ENCODE measurements at places on chromosomes 16 and 17. TPM values are rescaled to one million over a fixed set of nuclear protein-coding genes. Genes with fewer than 3 reads are reported as not detected.
A peak's percentile ranks its signal among the peaks of the same experiment; 100 is the strongest.

Gene EIF3CL
- 3.3 TPM for total RNA-seq

Gene RAB37
- 2.0 TPM for total RNA-seq

Gene KRTAP2-3
- total RNA-seq: not detected

Gene ADAD2
- total RNA-seq: not detected

Gene SLC52A1
- total RNA-seq: not detected

Gene OTOA
- not detected for total RNA-seq

Gene CNTNAP4
- total RNA-seq: not detected

Gene FBXO39
- total RNA-seq: not detected

Gene XYLT2
- total RNA-seq: 13.9 TPM

Gene NUPR1
- total RNA-seq: 26.2 TPM

Gene CD300LF
- 0.20 TPM for total RNA-seq

Gene PRAC2
- not detected for total RNA-seq

Gene TEX14
- not detected for total RNA-seq

- DNase-seq: peak; percentile 91
These were observed 561 bp downstream of the ZNF423 start for GRCh38 chr16:49855280-49855821.

- no peak for DNase-seq
These were observed 194.9 kb upstream of the RBFOX1 start for GRCh38 chr16:7137560-7138330.

DNA sequence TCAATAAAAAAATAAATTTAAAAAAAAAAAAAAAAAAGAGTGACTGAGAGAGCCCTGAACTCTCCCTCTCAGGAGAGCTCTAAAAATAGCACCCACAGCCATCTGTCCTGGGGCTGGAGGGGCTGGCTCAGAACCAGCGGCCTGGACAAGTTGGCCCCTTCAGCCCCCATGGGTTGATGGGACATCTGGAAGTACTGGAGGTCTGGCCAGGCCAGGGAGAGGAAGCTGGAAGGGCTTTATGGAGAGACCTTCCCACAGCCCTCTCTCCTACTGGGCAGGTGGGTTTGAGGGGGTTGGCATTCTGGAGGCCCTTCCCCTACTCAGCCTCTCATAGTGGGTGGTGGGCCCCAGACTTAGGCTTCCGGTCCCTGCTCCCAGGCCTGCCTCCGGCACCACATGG is 93.7 kb upstream of the TMEM97 start:
- peak; percentile 50 for DNase-seq

GRCh38 chr17:1505586-1505985 is 10.8 kb downstream of the INPP5K start:
- DNase-seq: no peak

DNA sequence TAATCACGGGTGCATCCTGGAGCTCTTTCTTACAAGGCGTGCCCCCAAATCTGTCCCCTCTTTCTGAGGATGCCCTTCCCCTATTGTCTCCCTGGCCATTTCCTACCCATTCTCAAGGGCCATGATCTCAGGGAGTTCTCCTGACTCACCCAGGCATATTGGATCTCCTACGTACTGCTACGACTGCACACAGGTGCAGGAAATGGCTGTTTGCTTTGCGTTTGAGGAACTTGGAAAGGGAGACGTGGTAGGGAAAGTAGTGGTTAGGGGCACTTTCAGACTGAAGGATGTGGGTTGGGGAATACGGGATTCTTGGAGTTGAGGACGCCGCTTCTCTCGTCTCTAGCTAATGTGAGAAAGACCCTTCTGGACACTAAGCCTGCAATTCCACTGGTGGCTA is 18.7 kb upstream of the MEOX1 start:
- DNase-seq: no peak

- no peak for DNase-seq
These were observed 1.2 kb downstream of the HS3ST3B1 start for GRCh38 chr17:14302091-14302430.

GRCh38 chr17:44651228-44651627 is 5.0 kb upstream of the MEIOC start:
- no peak for DNase-seq

- DNase-seq: no peak
These were observed 13.5 kb downstream of the NPRL3 start for GRCh38 chr16:125011-125410.

GRCh38 chr16:83269048-83269447 is 538.7 kb upstream of the HSBP1 start:
- DNase-seq: no peak

GRCh38 chr16:31327646-31328225 is 27.2 kb upstream of the ITGAX start:
- DNase-seq: no peak

DNA sequence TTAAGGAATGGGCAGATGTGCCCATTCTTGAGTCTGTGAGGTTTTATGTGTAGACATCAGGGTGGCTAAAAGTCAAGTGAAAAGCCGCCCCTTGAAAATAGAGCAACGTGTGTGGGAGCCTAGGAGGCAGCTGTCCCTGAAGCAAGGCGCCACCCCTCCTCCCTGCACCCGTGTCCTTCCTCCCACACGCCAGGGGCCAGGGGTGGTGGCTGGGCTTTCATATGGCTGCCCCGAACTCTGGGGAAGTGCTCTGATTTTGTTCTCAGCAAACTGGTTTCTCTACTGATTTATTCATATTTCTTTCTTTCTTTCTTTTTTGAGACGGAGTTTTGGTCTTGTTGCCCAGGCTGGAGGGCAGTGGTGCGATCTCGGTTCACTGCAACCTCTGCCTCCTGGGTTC is 4.7 kb downstream of the ZNF750 start:
- DNase-seq: no peak

GRCh38 chr16:69204172-69204571 is 17.2 kb downstream of the SNTB2 start:
- no peak for DNase-seq

DNA sequence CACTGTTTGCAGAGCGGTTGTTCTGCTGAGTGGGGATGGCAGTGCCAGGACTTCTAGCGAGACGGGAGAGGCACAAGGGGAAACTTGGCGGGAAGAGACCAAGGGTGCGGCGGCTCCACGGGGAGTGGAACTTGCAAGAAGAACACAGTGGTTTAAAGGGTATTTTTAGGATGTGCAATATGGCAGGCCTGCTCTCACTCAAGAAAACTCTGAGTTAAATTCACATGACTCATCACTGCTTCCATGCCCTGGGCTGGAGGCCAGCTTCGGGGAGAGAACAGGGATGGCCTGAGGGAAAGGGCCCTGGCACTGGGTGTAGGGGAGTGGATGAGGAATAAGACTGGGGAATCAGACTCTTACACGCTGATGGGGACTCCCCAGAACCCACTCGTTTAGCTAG is 13.3 kb upstream of the CD300LD start:
- DNase-seq: peak; percentile 78

DNA sequence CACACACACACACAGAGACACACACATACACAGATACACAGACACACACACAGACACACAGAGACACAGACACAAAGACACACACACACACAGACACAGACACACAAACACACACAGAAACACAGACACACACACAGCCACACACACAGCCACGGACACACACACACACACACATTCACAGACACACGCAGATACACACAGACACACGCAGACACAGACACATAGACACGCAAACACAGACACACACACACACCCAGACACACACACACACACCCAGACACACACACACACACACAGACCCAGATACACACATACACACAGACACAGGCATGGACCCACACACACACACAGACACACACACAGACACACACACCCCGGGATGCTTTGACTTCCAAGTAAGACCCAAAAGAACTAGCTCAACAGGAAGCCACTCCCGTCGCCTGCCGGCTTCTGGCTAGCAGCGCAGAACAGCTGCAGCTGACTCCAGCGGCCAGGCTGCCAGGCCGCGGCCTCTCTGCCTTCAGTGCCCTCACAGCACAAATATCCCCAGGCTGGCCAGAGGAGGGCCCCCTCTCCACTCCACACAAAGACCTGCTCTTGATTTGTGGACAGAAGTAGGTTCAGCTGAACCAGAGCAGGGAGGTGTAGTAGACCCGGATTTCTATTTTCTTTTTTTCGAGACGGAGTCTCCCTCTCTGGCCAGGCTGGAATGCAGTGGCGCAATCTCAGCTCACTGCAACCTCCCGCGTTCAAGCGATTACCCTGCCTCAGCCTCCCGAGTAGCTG is 6.0 kb upstream of the CHRNE start:
- DNase-seq: peak; percentile 95

DNA sequence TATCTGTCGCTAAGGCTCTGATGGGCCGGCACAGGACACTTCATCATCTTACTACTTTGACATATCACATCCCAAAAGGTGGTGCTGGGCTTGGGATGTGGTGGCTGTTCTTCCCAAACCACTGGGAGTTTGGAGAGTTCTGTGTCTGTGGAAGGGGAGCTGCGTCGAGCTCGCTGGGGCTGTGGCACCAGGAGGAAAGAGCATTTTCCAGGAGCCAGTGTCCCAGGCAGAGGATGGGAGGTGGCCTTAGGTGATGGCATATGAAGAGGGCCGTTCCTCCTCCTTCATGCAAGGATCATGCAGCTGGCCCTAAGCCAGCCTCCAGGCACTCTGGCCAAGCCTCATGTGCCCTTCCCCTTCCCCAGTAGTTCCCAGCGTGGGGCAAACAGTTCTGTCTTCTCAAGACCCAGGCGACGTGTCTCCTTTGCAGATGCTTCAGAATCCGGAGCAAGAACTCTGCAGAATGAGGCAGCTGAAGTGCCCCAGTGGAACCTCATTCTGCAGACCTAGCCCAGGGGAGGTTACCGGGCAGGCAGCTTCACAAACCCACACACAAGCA is 89.4 kb upstream of the TNRC6C start:
- no peak for DNase-seq

DNA sequence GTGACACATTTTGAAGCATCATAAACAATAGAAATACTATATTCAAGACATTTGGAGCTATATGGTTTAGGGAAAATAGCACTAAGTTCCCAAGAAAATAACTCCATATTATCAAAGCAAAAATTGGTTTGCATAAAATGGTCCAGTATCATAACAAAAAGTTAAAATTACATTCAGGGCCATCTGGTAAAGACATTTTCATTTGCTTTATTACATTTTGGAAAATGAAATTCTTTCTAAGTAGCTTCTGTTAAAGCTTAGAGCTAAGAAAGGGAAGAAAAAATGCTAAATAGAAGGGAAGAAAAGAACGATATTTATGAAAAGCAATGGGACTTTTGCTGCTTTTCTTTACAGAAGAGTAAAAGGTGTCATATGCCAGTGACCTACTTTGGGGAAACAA is 155.4 kb upstream of the GOT2 start:
- no peak for DNase-seq

DNA sequence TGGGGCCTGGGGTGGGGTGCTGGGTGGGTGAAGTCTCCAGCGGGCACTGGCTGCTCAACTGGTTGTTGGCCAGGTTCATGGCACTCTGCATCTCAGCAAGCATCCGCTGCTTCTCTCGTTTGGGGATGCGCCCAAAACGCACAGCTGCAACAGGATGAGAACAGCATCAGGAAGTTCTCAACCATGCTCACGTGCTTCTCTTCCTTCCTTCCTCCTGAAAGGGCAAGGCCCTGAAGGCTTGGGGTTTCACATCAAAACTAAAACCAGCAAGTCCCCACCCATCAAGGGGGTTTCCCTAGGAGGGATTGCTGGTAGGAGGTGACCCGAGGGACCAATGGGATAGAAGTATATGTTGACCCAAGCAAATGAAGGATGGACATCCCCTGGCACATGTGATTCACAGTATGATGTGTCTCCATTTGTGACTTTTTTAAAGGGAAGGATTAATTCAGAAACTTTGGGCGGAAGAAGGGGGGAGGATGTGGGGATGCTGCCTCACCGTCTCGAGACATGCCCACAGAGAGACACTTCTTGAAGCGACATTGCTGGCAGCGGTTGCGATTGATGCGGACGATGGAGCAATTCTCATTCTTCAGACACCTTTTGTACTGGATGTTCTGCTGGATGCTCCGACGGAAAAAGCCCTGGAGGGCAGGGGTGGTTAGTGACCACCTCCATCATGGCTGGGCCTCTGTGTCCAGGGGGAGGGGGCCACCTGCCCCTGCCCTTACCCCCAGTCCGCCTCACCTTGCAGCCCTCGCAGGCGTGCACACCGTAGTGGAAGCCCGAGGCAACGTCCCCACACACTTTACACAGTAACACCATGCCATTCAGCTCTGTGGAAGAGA is 4.2 kb downstream of the NR1D1 start:
- peak; percentile 74 for DNase-seq

DNA sequence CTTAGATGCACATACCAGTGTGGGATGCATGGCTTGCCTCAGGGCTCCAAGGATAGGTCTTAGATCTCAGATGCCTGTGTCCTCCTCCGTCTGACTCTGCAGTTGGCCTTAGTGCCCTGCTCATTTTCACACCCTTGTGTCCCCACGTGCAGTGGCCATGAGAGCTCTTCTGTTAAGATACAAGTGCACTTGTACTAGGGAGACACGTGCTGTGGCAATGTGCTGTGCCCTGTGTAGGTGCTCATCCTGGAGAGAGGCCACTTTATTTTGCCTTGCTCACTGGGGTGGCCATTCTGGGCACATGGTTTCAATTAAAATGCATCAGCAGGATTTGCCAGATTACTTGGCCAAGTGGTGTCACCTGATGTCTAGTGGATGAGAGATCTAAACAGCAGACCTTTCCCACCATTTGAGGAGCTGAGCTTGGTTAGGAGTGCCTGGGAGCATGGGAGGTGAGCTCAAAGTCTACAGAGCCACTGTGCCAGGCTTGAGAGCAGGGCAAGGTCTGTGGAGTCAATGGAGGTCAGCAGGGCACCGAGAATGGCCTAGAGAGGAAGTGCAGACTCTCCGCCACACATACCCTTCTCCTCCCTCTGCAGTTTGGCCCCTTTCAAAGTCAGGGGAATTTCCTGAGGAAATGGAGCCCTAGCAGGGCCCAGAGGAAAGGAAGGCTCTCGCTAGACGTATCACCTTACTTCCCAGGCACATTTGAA is 25.2 kb upstream of the SMPD3 start:
- no peak for DNase-seq

GRCh38 chr16:13919330-13919682 is 648 bp upstream of the ERCC4 start:
- DNase-seq: no peak

DNA sequence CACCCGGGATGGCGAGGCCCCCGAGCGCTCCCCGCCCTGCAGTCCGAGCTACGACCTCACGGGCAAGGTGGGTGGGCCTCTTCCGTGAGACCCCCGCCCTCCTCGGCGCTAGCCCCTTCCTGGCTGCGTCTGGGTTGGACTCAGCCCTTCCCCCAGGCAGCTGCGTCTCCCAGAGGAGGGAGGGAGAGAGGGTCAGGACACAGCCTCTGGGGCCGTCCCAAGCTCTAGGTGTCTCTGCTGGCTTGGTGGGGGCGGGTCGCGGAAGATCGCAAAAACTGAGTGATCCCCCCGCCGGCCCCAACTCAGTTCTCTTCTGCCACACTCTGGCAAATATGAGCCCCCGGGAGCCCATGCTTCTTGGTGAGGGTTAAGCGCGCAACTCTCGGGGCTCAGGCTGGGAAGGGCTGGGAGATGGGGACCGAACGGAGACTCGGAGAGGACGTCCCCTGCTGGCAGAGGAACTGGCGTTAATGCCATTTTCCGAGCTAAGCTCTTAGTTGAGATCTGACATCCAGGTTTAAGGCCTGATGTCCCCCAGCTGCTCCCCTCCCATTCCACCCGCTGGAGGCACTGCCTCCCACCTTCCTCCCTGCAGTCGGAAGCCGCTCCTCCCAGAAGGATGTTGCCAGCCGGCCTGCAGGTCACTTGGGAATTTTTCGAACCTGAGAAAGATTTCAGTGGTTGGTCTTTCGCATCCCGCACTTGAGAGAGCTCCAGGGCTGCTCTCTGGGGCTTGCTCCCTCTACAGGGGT is 419 bp downstream of the RAB37 start:
- DNase-seq: no peak
